NCI-H774 (cell line): ENCODE measurements at places on chromosomes 1 and 21.

DNA sequence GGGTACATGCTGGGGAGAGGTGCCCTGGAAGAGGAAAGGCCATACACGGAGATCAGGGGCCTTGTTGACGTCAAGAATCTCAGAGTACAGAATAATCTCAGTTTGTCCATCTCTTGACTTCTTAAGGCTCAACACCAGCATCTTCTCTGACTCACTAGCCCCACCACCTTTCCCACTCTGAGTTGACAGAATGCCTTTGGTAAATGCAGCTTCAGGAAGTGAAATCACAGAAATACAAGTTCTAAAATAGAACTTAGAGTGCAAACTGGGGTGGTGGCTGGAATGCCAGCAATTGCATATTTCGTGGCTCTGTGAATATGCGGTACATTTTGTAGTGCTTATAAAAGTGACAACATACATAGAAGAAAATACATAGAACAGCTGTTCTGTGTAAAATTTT, 1.6 kb downstream of the COG2 start:
- no peak for DNase-seq

DNA sequence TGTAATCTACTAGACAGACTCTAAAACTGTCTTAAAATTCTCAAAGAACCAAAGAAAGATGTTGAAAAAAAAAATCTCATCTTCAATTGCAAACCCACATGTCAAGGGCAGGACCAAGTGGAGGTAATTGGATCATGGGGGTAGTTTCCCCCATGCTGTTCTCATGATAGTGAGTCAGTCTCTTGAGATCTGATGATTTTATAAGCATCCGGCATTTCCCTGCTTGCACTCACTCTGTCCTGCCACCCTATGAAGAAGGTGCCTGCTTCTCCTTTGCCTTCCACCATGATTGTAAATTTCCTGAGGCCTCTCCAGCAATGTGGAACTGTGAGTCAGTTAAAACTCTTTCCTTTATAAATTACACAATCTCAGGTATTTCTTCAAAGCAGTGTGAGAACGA, 257.0 kb downstream of the HHIPL2 start:
- no peak for DNase-seq

DNA sequence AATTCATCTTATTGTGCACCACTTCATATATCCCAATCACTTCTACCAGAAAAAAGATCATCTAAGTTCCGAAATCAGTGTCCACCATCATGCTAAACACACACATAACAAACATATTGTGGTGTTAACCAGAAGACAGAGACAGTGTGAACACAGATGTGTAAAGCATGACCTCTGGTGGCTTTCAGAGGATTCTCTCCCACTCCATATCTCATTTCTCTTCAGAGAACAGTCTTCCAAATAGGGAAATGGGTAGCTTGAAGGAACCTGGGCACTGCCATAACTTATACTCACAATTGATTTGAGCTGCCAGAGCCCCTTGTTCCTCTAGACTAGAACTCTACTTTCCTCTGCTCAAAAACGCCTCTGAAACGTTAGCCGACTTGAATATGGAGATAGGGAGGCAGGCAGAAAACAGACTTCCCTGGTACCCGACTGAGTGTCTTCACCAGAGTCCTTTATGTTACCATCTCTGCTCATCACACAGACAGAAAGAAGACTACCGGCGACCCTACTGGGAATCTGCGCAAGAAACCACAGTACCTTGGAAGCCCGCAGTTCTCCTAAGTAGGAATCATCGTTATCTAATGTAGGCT, 1.8 kb upstream of the ELAPOR1 start:
- DNase-seq, result no peak

- DNase-seq, result no peak
Measured at GRCh38 chr1:33875862-33876261, 12.0 kb downstream of the HMGB4 start.

- peak; percentile 13 for DNase-seq
Measured at GRCh38 chr1:232542633-232543593, 87.0 kb downstream of the SIPA1L2 start.

DNA sequence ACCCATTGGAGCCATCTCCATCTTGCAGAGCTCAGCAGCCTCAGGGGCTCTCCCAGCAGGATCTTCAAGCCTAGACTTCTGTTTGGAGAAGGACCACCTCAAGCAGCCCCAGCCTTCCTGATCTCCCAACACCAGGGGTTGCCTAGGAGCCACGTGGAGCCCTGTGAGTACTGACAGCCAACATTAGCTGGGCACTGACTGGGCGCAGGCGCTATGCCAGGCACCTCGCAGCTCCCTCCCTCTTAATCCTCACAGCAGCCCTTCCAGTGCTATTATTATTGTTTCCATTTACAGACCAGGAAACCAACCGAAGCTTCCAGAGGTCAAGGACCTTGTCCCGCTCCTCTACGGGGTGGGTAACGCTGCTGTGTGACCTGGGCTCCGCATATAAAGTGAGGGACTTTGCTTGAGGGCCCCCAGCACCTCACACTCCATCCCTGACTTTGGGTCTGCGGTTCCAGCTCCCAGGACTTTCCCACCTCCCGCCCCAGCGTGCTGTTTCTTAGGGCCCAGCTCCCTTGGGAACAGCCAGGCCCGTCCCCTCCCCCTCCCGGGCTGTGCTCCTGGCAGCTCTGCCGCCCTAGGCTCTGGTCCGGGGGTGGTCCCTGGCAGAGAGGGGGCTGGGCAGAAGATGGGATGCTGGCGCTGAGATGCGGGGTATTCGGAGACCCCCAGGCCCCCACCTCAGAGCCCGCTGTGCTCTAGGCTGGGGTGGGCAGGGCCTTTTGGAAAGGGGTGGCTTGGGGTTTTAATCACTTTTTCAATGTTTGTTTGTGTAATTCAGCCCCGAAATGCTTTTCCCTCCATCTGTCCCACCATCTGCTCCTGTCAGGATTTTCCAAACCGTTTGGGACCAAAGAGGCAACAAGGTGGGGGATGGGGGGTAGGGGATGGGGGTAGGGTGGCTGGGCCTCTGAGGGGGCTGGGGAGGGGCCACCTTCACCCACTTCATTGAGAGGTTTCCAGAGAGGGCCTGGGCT, 4.1 kb upstream of the HPCA start:
- no peak for DNase-seq

GRCh38 chr1:150895618-150896017, 8.7 kb downstream of the CTXND2 start:
- DNase-seq, result no peak
